ENCODE measurements at places on chromosomes 4 and X.
A peak's percentile ranks its signal among the peaks of the same experiment; 100 is the strongest.

DNA sequence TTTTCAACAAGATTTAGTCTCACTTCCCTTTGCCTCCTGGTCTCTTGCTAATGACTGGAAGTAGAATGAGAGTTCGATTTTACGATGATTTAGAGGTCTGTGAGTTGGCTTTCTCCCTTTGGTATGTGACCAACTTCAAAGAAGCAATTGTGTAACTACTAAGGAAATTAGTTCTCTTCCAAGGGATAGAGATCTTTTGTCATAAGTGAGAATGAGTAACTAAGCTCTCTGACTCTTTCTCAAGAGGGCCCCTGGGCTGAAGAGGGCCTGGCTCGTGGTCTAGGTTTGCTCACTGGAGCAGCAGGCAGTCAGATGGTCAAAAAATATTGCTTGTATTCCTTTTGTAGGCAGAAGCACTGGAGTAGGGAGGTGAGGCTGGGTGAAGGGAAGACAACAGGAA, 176.3 kb downstream of the ENOX2 start:
- DNase-seq: no peak

DNA sequence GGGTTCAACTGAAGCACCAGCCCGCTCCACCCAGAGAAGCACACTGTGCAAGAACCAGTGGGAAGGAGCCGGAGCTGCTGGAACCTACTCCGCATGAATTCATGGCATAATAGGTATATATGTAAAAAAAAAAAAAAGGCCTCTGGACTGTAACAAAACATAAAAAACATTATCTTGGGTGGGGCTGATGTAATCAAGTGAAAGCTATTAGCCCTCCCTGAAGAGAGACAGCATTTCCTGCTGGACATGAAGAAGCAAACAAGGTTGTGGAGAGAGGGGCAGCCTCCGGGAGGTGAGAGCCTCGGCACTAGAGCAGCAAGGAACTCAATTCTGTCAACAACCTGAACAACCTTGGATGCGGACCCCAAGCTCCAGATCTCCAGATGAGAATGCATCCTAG, 50.7 kb downstream of the PLAC1 start:
- no peak for DNase-seq

- DNase-seq: no peak
These were observed 65.2 kb upstream of the TMEM33 start for GRCh38 chr4:41870035-41870434.

GRCh38 chrX:41664908-41665307, 23.9 kb upstream of the GPR34 start:
- DNase-seq: no peak

DNA sequence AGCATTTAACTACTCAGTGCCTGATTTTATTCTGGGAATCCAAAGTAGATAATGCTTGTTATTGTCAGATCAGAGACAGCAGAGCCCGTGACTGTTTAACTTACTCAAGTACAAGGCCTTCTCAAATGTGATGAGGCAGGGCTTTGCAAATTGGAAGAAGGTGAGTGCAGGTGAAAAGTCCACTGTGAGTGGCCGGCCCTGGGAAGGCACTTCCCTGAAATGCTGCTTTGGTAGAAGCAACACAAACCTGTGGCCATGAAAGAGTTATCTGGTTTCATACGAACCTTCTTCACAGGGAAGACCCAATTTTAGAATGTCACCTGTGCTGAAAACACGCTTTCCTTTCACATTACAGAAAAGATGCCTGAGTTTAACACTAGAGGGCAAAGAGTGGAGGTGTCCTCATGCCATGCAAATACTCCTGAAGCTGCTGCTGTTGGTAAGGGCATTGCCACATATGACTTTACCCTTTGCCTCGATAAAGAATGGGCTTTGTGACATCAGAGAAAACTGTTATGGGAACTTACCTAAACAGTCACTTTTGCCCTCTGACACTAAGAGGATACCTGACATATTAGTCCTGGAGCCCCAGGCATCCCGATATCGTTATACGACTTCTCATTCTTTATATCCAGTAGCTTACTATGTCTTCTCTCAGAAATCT, 8.0 kb downstream of the PPARGC1A start:
- DNase-seq: no peak

GRCh38 chrX:2401590-2402360, 99.0 kb downstream of the DHRSX start:
- peak; percentile 87 for DNase-seq

DNA sequence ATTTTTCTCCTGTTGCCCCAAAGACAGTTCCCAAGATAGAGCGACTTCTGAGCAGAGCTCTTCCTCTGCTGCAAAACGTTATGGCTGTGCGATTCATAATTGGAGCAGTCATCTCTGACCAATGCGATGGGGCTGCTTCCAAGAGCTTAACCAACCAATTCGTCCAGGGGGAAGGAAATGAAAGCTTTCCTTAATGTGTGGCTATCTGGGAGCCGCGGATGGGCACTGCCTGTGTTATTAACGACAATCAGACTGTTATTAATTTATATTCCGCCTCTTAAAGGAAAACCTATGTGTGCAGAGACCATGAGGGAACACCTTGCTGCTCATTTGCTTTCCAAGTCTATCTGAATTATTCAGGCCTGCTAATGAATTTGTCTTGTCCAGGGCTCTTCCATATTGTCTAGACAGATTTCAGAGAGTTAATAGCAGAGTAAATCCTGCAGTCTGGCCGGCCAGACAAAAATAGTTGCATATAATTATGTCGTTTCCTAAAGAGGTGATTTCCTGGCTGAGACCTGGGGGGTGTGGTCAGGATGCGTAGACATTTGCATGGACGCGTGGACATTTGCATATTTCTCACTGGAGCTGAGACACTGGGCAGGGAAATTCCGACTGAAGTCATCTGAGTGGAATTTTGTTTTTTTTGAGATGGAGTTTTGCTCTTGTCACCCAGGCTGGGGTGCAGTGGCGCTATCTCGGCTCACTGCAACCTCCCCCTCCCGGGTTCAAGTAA, 135.4 kb downstream of the HMX1 start:
- DNase-seq: no peak

DNA sequence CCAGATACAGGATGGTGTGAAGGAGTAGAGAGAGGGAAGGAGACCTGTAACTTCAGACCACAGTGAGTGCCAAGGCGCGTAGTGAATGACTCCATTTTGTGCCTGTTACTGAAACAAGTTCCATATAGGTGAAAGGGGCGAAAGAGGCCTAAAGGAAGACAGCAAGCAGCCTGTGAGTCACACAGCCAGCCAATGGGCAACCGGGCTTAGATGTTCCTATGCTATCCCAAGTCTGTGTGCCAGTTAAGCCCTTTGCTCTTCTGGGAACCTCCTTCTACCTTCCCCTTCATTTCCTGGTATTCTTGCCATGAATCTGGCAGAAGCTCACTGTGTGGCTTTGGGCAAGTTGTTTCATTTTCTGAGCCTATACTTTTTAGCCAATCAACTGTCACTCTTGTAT, 161.8 kb upstream of the LDB2 start:
- DNase-seq: no peak

DNA sequence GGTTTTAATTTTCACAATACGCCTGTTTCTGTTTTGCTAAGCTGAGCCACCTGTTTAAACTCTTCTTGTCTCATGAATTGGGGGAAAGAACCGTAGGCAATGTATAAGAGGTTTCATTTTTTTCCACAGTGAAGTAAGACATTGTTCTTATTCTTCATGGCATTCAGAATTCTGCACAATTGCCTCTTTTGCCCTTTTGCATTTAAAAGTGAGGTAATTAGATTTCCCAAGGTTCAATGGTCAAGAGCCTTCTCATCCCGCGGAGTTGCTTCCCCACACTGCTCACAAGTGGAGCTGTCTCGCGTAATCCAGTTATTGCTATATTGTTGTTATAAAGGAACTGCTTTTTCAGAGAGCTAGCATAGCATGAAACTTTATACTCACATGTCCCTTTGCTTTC, 90.9 kb upstream of the SPRY1 start:
- DNase-seq: no peak

GRCh38 chrX:16462912-16463311, 187.0 kb upstream of the S100G start:
- no peak for DNase-seq

GRCh38 chrX:109880629-109881028, 122.3 kb upstream of the TMEM164 start:
- no peak for DNase-seq

DNA sequence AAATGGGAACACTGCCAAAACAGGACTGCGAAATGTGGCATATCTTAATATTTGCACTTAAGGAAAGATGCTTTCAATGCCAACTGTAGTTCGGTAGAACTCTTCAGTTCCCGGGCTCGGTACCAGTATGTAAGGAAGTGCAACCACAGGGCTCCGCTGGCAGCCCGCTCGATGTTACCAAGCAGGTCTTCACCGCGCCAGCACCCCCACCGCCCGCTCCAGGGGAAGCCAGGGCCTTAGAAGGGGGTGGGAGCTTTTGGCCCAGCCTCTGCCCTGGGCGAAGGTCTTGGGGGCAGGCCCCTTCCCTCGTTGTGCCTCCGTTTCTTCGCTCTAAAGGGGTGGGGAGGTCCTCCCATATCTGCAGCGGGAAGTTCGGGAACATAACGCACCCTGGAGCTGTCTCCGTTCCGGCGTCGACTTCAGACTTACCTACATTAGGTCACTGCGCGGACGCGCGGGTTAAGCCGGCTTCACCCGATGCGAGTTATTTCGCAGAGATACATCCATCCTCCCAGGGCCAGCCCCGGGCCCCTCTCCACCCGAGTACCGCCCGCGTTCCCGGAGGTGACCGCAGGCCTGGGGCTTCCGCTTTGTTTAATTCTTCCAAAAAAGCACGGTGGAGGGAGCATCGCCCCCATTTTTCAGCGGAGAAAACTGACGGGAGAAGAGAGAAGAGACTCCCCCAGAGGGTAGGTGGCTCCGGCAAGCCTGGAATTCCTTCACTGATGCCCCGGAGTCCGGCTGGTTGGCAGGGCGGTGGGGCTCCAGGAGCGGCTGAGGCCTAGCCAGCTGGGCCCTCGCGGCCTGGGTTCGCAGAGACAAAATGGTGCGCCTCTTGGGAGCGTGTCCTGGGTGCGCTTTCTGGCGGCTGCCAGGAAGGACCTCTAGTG, 1.0 kb upstream of the HMX1 start:
- DNase-seq: no peak

DNA sequence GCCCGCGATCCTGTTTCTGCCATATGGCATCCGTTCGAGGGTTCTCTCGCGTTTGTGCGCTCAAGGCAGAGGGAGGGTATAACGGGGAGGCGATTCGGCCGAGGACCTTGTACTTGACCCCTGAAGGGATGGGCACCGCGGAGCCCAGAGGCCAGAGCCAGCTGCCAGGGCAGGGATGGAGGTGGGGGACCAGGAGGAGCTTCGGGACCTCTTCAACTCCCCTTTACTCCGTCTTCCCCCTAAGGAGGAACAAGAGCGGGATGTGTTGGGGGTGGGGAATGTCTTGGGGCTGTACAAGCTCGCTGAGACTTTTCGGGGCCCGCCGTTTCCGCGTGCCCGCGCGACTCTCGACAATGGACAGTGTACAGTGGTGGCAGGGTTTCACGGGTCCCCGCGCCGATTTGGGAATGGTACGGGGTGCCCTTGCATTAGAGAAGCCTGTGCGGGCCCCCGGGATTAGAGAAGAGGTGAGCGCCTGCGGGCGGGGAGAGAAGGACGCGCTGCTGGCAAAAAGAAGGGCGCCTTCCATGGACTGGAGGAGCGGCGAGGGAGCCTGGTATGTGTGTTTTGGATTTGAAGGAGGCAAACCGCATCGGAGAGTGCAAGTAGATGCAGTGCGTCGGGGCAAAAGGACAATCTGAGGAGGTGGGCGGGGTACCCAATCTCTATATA, 760 bp downstream of the UGT8 start:
- no peak for DNase-seq
